ENCODE measurements at places on chromosomes 2 and 18.

GRCh38 chr2:104638190-104638858 is 215.6 kb upstream of the POU3F3 start:
- DNase-seq: no peak

DNA sequence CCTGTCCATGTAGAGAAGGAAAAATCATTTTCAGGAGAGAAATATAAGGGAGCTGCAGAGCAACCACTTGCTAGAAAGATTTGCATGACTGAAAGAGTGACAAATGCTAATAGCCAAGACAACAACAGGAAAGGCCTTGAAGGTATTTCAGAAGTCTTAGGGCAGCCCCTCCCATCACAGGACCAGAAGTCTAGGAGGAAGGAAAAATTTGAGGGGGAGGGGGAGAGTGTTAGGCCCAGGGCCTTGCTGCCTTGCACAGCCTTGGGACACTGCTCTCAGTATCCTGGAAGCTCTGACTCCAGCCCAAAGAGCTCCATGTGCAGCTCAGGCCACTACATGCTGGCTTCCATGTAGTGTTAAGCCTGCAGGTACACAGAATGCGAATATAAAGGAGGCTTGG is 266.9 kb downstream of the GLI2 start:
- DNase-seq: no peak

DNA sequence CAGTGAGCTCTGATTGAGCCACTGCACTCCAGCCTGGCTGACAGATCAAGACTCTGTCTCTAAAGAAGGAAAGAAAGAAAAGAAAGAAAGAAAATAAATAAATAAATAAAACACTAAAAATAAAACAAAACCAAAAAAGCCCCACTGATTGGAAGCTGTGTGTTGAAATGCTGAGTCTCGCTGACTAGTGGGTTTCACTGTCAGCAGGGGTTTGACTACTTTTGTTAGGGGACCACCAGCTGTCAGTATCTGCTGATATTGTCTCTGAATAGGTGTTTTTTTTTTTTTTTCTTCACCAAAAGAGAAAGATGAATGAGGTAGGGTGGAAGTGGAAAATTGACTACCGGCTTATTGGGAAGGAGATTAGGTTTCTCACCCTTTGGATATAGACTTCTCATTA is 12.8 kb upstream of the ACTR2 start:
- DNase-seq: no peak

DNA sequence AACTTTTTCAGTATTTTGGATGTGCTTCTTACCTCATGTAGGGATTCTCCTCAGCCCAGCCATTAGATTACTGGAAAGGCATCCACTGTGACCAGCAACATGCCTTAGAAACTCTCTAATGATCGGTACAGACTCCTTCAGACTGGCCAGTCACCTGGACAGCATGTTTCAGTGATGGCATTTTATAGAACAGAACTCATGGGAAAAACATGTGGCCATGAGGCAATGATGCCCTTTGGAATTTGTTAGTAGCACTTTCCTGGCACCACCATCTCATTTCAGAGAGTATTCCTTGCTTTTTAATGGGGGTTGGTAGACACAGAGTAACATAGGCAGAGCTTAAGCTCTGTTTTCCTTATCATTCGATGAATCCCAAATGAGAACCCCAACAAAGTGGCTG is 72.1 kb upstream of the FAM98A start:
- DNase-seq: no peak

DNA sequence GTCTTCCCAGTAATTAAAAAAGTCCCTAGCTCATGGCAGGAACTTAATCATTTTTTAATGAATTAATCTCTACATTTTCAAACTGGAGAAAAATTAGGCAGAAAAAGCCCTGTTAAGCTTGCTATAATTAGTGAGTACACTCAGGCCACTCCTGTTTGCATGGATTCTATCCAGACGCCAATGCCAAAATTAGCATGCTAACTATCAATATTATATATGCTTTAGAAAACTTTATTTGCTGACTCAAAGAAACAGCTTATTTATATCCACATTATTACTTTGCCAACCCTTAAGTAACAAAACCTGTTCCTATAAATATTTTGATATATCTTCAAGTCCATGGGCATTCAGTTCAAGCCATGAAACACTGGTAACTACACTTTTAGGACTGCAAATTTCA is 90.9 kb downstream of the SMC6 start:
- no peak for DNase-seq

GRCh38 chr18:12621742-12622306 is 36.1 kb downstream of the SPIRE1 start:
- DNase-seq: no peak

GRCh38 chr2:168053676-168054075 is 193.7 kb downstream of the STK39 start:
- DNase-seq: no peak

All from stimulated activated CD4-positive, alpha-beta T cell treated with anti-CD3 and anti-CD28 coated beads, TNF-alpha, amount 100 ng/mL, for 24 hours (primary cell).